ENCODE measurements at places on chromosomes 16 and 17. TPM values are rescaled to one million over a fixed set of nuclear protein-coding genes. Genes with fewer than 3 reads are reported as not detected.

The CTRB2 gene
- total RNA-seq, result not detected

The KRT39 gene
- not detected for total RNA-seq

The RNF157 gene
- 3.5 TPM for total RNA-seq

The KRT33A gene
- total RNA-seq, result not detected

DNA sequence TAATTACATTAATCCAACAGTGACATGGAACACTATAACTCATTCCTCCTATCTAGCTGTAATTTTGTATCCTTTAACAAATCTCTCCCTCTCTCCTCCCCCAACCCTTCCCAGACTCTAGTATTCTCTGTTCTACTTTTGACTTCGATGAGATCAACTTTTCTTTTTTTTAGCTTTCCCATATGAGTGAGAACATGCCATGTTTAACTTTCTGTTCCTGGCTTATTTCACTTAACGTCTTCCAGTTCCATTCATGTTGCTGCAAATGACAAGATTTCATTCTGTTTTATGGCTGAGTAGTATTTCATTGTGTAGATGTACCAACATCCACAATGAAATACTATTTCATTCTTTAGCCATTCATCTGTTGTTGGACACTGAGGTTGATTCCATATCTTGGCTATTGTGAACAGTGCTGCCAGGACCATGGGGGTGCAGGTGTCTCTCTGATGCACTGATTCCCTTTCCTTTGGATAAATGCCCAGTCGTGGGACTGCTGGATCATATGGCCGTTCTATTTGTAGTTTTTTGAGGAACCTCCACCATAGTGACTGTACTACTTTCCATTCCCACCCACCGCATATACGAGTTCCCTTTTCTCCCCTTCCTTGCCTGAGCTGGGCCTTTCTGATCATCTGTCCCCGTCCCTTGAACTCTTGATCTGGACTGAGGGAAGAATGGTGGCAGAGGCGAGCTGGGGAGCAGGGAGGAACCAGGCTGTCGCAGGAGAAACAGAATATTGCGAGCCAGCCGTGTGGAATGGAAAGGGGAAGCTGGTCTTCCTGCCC, 7.7 kb upstream of the CEP295NL start:
- DNase-seq, result no peak

DNA sequence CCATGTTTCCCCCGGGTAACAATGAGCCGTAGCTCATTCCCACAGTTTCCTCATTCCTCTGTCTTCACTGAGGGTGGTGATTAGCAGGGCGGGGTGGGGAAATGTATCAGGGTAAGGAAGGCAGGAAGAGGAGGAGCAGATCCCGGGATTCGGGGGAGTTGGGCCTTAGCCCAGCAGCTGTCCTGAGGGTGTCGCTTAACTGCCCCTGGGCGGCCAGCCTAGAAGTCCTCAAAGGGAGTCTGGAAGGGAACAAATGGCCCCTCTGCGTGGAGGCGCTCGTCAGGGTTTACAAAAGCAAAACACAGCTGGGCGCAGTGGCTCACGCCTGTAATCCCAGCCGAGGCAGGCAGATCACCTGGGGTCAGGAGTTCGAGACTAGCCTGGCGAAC, 14.3 kb downstream of the MLYCD start:
- no peak for DNase-seq

GRCh38 chr16:63568164-63568563, 1531.9 kb upstream of the CDH8 start:
- DNase-seq, result no peak
